Mammary epithelial cell (primary cell): ENCODE measurements at places on chromosomes 12 and 14. TPM values are rescaled to one million over a fixed set of nuclear protein-coding genes. Genes with fewer than 3 reads are reported as not detected.

- no peak for DNase-seq
Measured at GRCh38 chr12:41055875-41056577, 132.1 kb upstream of the PDZRN4 start.

DNA sequence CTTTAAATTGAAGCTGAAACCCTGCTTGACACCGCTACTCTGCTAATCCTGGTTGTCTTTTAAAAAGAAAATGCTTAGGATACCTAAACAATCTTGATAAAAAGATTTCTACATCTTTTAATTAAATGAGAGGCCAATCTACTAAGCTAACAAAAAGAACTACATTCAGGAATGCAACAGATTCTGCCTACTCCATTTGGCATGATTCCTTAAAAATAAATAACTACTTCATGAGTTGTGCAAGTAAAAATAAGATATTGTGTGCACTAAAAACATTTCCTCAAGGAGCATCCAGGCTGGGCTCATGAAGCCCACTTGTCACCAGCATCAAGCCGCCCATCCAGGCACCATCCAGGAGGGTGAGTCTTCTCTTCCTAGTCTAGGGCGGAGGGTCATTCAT is 197.5 kb downstream of the PAX9 start:
- no peak for DNase-seq

- DNase-seq = no peak
Measured at GRCh38 chr14:104113631-104114420, 24.6 kb upstream of the KIF26A start.

GRCh38 chr14:37172024-37172869 is at the start of gene SLC25A21:
Gene SLC25A21 (minus strand): TSS chr14:37172606.
- peak; percentile 85 for DNase-seq

DNA sequence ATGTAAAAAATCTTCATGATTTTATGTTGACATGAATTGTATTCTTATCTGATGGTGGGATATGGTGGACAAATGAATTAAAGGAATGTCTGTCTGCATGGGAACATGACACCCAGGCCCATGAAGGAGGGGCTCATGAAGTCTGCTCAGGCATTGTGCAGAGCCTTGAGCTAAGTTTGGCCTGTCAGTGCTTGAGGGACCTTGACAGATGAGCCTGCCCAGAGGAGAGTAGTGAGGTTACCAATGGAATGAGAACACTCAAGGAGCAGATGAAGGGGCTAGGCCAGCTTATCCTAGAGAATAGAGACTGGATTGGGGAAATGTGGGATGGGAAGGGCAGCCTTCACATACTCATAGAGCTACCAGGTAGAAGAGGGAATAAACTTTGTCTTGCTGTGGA is 68.8 kb downstream of the TMX1 start:
- no peak for DNase-seq

DNA sequence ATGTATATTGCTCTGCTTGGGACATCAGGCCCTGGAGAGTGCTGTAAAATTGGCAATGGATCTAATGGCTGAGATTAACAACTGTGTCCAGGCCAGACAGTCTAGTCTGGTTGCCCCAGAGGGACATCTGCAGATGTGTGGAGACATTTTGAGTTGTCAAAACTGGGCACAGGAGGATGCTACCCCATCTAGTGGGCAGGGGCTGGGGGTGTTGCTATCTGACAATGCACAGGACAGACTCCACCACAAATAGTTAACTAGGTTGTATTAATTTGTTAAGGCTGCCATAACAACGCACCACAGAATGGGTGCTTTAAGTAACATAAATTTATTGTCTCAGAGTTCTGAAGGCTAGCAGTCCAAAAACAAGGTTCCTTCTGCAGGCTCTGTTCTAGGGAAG is 302.5 kb upstream of the AMIGO2 start:
- no peak for DNase-seq

Gene ZC3H10
- total RNA-seq = 2.3 and 2.7 TPM in 2 replicates

Gene NANOG
- 0.24 TPM in 1 of 2 replicates, not detected in the other for total RNA-seq

Gene KRT78
- not detected for total RNA-seq
